ENCODE measurements at places on chromosomes 1 and 21. TPM values are rescaled to one million over a fixed set of nuclear protein-coding genes. Genes with fewer than 3 reads are reported as not detected.

The KCNH1 gene
- 0.50 TPM for total RNA-seq

The FAAH gene
- total RNA-seq = 10.6 TPM

The PYHIN1 gene
- total RNA-seq = 1.3 TPM

The ORC1 gene
- total RNA-seq = 0.17 TPM

The CYP4A22 gene
- not detected for total RNA-seq

The C1orf74 gene
- 1.6 TPM for total RNA-seq

The CRYAA gene
- total RNA-seq = not detected

The IL19 gene
- not detected for total RNA-seq

The CD48 gene
- 14.6 TPM for total RNA-seq

The TOMM40L gene
- 24.1 TPM for total RNA-seq

The DNAI4 gene
- 4.9 TPM for total RNA-seq

The BTBD19 gene
- 4.2 TPM for total RNA-seq

The PLPPR4 gene
- 1.2 TPM for total RNA-seq

The LEFTY2 gene
- total RNA-seq = 0.98 TPM

The INSRR gene
- not detected for total RNA-seq

DNA sequence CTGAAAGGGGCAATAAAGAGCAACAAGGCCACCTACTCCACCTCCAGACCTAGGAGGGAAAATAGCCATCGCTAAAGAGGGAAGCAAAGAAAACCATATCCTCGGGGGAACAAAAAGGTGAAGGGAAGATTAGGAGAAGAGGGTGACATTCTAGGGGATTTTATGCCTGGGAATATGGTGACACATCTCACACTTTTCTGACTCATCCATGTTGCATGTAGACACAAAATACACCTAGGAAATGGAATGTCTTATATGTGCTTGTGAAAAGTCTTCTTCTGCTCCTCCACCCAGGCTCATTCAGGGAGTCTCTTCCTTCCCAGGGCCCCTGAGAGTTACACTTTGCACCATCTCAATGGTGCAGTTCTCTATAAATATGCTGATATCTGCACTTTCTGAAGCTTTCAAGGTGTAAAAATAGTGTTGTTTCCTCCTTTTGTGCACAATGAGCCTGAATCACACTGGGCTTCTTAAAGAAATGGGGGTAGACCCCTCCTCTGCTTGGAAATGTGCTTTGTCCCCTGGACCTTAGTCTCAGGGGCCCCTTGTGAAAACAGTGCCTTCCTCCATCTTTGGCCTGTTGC, 195.9 kb downstream of the CYYR1 start:
- DNase-seq = no peak

GRCh38 chr1:52569449-52570210, 16.7 kb upstream of the TUT4 start:
- DNase-seq = no peak

GRCh38 chr1:61282387-61282786, 200.0 kb downstream of the NFIA start:
- no peak for DNase-seq

- no peak for DNase-seq
These were observed 1.1 kb downstream of the NMNAT2 start for GRCh38 chr1:183416850-183417771.

DNA sequence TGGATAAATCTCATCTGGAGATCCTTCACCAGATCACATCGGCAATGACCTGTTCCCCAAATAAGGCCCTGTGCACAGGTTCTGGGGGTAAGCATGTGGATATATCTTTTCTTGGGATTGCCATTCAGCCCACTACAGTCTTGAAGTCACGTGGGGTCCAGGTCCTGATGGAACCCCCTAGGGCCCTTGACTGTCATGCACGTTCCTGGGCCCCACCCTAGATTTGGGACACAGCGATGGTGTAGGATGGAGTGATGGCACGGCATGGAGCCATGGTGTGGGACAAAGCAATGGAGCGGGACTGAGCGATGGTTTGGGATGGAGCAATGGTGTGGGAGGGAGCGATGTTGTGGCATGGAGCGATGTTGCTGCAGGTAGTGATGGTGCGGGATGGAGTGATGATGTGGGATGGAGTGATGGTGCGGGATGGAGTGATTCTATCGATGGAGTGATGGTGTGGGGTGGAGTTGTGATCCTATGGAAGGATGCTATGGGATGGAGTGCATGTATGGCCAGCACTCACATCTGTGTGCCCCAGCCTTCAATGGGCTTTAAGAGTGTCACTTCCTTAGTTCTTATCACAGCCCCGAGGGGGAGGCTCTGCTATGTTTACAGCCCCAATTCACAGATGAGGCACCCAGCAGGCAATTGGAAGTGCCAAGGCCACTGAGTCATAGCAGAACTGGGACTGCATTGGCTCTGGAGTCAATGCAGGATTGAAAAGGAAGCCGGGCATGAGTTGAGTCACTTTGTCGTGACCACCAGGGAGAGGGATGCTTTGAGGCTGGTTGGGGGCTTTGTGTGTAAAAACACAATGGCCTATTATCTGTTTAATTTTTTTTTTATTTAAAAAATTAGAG, 97.0 kb upstream of the C1orf174 start:
- DNase-seq = no peak

DNA sequence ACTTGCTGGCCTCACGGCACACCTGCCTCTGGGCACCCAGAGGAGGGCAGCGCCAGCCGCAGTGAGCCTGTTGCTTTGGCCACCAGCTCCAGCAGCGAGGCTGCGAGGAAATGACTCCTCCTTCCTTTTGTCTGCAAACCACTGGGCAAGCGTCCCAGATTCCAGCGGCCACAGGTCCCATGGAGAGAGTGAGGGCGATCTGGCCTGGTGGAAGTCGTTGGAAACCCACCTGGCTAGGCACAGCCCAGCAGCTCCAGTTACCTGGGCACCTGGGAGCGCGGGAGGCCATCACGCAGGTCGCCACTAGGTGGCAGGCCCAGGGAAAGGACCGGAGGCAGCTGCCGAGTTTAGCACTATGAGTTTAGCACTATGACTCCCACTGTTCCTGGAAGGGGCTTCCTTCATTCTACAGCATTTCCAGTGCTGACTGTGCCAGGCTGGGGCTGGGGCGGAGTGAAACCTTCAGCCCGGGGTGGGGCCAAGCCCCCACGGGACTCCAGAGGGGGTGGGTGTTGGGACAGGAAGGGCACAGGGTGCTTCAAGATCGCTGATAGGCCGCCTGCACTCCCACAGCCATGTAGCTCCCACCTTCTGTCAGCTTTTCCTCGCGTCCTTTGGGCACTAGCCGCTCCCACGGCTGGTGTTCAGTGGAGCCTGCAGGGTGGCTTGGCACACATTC, 1.1 kb upstream of the ESPN start:
- DNase-seq = no peak

GRCh38 chr1:160606611-160607010, 27.3 kb upstream of the CD84 start:
- no peak for DNase-seq

GRCh38 chr1:243848165-243848857, 1.7 kb downstream of the AKT3 start:
- DNase-seq = no peak

GRCh38 chr1:14524826-14525636, 73.5 kb upstream of the KAZN start:
- DNase-seq = no peak

DNA sequence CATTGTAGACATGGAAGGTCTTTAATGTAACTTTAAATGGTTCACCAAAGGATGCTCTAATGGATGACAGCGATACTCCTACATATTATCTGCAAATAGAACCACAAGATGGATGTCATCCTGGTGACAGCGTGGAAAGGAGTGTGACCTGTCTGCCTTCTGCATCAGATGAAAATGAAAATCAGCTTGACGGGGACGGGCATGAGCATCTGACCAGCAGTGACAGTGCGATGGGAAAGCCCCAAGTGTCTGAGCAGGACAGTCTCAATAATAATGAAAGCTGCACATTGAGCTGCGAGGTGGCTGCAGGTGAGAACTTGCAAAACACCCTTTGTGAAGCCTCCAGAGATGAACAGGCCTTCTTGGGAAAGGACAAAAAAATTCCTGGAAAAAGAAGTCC, 25.2 kb downstream of the CNST start:
- DNase-seq = no peak

DNA sequence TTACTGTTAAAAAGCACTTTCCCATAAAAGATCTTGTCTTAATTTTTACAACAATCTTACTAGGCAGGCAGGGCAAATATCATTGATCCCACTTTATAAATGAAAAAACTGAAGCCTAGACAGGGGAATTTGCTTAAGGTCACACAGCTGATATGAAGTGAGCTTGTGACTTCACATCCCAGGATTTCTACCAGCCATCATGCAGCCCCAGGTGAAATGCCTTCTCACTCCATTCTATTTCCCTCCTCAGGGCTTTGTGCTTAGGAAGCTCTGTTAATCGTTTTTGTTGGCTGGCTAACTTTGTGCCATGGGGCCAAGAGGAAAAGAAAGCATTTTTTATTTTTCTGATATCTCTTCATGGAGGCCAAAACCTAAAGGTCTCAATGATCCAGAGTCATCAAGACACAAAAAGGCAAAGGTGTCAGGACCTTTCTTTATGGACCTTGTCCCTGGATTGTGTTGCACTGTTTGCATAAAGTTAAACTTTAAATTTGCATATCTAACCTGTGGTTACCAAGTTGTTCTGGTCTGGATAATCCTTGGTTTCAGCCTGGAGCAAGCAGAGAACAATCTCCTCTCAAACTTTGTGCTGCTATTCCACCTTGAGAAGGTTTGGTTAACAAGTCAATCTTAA, 44.8 kb upstream of the ZNF326 start:
- DNase-seq = no peak

GRCh38 chr21:14206222-14206621, 4.5 kb downstream of the LIPI start:
- DNase-seq = no peak

DNA sequence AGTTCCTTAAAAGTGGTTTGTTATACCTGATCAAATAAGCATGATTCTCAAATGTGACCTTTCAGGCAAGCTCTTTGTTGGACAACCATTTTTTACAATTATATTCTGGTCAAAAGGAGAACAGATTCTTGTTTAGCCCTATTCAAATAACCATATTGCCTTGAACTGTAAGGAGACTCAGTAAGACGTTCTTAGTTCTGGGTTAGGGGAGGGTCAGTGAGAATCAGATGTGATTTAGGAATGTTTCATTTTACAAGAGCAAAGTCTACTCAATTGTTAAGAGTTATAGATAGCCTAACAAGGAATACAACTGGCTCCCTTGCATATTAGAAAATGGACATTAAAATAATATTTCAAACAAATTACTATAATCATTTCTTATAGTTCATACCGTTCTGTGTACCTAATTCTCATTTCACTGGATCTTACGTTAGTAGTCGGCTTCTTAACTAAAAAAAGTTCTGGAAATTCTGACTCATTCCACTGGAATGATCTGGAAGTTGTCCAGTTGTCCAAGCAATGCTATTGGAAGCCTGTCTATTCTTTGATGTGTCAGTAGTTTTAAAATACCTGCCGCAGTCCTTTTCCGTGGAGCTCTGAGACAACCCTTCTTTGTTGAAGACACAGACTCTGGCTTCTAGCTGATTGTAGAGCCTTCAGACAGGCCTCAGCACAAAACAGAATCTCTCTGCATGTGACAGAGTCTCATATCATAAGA, 88.8 kb downstream of the MAST2 start:
- no peak for DNase-seq

- no peak for DNase-seq
These were observed 30.9 kb upstream of the SSX2IP start for GRCh38 chr1:84721152-84721551.

DNA sequence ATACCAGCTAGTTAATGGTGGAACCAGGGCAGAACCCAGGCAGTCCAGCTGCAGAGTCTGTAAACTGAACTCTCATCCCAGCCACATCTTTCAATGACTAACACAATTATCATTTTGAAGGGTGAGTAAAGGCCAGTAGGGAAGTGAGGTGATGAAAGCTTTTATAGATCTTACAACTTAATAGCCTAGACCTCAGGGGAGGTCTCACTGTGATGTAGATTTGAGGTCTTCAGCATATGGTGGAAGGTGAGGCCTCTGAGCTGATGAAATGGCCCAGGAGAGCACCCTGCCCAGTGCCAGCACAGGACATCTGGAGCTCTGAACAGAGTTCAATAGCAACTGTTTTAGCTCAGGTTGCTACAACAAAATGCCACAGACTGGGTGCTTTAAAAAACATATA, 44.8 kb upstream of the POU2F1 start:
- no peak for DNase-seq

DNA sequence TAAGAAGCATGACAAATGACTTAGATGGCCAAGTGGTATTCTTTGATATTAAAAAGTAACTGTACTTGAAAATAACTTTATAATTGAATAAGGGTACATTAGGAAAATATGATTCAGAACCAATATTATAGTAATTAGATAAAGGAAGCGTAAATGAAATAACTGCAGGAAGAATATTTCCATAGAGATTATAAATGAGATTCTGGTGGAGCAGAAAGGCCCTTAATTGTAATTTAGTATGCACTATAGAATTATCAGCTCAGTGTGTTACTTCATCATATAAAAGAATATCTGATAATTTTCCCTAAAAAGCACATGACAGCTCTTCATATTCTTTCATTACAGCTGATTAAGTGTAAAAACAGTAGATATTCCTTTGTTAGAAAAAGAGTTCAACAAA, 171.7 kb downstream of the PIGK start:
- no peak for DNase-seq

- no peak for DNase-seq
These were observed 9.7 kb downstream of the CNN3 start for GRCh38 chr1:94917251-94917650.

GRCh38 chr1:145878724-145879123, 6.9 kb downstream of the ANKRD35 start:
- no peak for DNase-seq

DNA sequence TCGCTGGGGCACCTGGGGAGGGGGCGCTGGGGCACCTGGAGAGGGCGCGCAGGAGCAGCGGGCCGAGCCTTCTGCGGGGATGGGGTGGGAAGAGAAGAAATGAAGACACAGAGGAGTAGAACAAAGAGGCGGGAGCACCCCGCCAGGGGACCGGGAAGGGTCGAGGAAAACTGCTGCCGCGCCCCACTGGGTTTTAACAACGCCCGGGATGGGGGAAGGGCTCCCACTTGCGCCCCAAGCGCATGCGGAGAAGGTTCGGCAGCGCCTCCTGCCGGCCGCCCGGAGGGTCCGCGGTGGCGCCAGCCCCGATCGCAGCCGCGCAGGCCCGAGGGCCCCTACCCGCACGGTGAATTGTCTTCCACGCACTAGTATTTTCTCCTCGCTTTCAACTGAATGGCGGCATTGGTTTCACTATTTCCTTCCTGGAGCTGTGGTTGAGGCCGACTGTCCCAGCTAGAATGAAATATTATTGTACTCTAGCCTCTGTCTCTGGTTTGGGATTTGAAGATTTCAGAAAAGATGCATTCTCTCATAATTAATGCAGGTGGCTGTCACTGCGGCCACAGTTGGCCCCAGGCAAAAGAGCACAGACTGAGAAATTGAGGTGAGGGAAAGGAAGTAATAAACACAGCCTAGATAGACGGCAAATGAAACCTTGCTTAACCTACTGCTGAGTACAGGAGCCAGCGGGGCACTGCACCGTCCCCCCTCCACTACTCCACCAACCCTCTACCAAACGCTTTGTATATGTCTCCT, 57.3 kb downstream of the MAB21L3 start:
- DNase-seq = peak; percentile 94

GRCh38 chr21:32590130-32590529, 4.8 kb upstream of the TCP10L start:
- no peak for DNase-seq

- no peak for DNase-seq
These were observed 27.3 kb upstream of the RCOR3 start for GRCh38 chr1:211231873-211232272.

GRCh38 chr1:114342376-114342775, 168.6 kb downstream of the TRIM33 start:
- peak; percentile 90 for DNase-seq

GRCh38 chr1:206715120-206715519, 30.4 kb downstream of the MAPKAPK2 start:
- no peak for DNase-seq

GRCh38 chr1:223706077-223706973, 6.0 kb upstream of the CAPN2 start:
- DNase-seq = no peak

Data from esophagus muscularis mucosa (tissue), 4 donors.